ENCODE measurements at places on chromosomes 16 and 17.

- DNase-seq = peak; percentile 2
These were observed 83.5 kb upstream of the WSCD1 start for GRCh38 chr17:5986644-5987043.

DNA sequence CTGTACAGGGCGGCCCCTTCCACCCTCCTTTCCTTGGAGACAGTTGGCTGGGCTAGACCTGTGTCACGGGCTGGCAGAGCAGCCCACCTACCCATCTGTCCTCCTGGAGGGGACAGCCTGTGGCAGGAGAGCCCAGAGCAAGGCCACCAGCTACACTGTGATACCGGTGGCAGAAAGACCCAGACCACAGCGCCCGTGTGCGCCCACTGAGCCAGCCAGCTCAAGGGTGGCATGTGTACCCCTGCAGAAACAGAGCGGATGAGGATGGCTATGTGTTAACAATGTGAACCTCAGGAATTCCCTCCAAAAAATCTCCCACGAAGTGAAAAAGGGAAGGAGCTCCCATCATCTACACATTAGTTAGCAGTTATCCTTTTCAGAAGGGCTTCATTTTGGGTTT, 7.1 kb downstream of the HBQ1 start:
- no peak for DNase-seq

- no peak for DNase-seq
These were observed 28.0 kb downstream of the NFAT5 start for GRCh38 chr16:69593751-69594255.

DNA sequence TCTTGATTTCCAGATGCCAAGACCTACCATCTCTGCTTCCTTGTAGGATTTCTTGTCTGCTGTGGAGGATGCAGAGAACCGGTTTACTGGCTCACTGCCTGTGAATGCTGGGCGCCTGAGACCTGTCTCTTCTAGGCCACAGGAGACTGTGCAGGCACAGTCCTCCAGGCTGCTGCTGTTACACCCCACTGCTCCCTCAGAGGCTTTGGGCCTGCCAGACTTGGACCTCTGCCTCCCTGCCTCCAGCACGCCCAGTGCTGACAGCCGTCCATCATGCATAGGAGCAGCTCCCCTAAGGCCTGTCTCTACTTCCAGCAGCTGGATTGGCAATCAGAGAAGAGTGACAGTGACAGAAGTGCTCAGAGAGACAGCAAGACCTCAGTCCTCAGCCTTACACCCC, 6.1 kb downstream of the HROB start:
- no peak for DNase-seq

GRCh38 chr17:1947743-1948516, 77.2 kb downstream of the RTN4RL1 start:
- no peak for DNase-seq

DNA sequence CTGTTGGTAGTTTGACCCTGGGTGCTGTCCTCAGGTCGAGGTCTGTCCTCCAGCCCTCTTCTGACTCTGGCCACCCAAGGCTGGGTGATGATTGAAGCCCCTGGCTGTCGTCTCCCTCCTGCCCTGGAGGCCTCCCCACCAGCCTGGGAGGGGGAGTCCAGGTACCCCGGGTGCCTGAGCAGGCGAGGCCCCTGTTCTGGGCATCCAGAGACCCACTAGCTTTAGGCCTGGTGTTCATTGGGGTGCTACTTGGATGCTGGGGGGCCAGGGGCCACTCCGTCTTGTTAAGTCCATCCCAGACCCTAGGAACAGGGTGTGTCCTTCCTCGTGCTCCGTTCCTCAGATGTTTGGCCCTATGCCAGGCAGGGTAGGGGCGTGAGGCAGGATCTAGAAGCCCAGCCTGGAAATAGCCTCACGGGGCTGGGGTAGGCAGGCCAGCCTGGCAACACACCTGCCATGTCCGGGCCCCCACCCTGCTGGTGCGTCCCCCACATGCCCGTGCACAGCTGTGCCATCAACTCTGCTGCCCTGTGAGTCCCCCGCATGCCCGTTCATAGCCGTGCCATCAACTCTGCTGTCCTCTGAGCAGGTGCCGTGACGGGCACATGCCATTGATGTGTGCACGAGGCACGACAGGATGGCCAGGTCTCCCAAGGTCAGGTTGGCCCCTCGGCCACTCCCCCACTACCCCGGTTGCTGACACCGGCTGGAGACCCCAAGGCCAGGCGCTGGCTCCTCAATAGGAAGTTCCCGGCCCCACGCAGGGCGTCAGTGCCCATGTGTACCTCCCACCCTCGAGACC, 36.9 kb downstream of the GINS2 start:
- DNase-seq = no peak

DNA sequence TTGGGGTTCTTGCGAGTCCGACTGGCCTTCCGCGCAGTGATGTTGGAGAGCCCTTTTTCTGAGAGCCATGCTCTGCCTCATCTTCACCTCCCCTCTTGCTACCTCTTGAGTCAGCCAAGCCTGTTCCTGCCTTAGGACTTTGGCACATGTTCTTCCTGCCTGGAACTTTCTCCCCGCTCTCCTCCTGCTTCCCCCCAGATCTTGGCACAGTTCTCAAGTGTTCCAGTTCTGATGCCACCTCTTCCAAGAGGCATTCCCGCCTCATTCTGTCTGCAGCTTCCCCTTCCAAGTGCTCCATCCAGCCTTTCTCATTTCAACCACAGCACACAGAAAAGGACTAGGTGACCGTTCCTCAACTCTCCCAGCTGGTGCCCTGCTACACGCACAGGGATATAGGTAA, 7.7 kb downstream of the AKAP1 start:
- no peak for DNase-seq

DNA sequence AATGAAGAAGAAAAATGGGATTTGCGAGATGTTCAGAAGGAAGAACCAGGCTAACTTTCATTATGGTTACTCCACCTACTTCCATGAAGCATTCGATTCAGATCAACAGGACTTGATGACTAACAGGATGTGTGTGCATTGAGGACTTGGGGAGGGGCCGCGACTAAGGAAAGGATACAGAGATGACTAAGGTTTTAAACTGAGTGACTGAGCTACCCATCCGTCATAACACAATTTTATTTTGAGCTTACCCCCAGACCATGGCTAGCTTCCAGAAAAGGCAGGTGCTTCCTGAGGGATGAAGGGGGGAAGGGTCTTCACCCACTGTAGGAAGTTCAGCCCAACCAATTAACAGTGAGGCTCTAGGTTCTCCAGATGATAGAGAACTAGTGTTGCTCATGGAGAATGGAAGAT, 2.5 kb upstream of the CDYL2 start:
- peak; percentile 89 for DNase-seq

- DNase-seq = peak; percentile 73
These were observed 543 bp downstream of the ARHGAP23 start for GRCh38 chr17:38428643-38429371.

GRCh38 chr17:78979780-78980623, at the start of gene LGALS3BP:
LGALS3BP (minus strand) TSS chr17:78979923; CDS start chr17:78977191, 2,732 bp downstream.
- peak; percentile 85 for DNase-seq

- DNase-seq = no peak
These were observed 429.0 kb downstream of the HS3ST4 start for GRCh38 chr16:26120729-26121128.

All from activated CD4-positive, alpha-beta T cell treated with anti-CD3 and anti-CD28 coated beads, Interleukin-2, amount 10 ng/mL, durations not matched to agents 24 days and 14 days (primary cell).